ENCODE measurements at places on chromosomes 1 and 21. TPM values are rescaled to one million over a fixed set of nuclear protein-coding genes. Genes with fewer than 3 reads are reported as not detected.

Gene MYBPH
- total RNA-seq: not detected

Gene FCRL1
- total RNA-seq: not detected

Gene SDC3
- total RNA-seq: 49.8 TPM

Gene SNRNP40
- total RNA-seq: 47.5 TPM

GRCh38 chr1:230210981-230211336 is 143.9 kb downstream of the GALNT2 start:
- no peak for ATAC-seq

- ATAC-seq: no peak
These were observed 47.1 kb downstream of the UMODL1 start for GRCh38 chr21:42117967-42118780.

DNA sequence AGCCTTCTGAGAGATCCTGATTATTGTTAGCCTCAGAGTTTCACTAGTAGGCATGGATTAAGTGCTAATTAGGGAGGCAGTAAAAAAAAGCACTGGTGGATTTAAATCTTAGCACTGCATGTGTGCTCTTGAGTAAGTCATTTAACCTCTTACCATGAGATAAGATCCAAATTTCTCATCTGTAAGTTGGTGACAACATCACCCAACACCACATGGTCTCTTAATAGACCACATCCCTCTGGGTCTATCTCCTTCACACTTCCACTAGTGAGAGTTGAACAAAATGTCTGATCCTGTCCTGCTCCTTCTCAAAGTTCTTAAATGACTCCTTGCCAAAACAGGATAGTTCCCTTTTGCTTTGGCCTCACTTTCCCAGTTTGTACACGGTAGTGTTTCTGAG is 29.5 kb upstream of the DMRTA2 start:
- ATAC-seq: no peak

DNA sequence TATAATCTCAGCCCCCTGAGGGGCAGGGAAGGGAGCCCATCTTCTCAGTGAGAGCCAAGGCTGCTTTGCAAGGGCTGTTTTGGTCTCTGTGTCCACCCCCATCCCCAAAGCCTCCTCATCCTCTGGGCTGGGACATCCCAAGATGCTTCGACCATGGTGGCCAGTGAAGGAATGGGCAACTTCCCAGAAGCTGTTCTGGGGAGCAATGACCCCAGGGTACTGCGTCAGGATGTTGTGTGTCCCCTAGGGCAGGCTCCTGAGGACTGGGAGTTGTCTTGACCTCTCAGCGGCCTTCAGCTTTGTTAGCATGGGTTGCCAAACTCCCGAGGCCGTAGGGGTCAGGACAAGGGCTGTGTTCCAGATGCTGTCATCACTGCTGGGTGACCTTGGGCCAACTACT is 238.4 kb upstream of the POU3F1 start:
- no peak for ATAC-seq

All from gastroesophageal sphincter (tissue), 4 donors.